Dermis lymphatic vessel endothelial cell (primary cell): ENCODE measurements at places on chromosomes 1 and 21. TPM values are rescaled to one million over a fixed set of nuclear protein-coding genes. Genes with fewer than 3 reads are reported as not detected.

The CELA3B gene
- 0.09 TPM in 1 of 2 replicates, not detected in the other for total RNA-seq

The HFM1 gene
- 0.11 and 0.69 TPM in 2 replicates for total RNA-seq

The ADGRL2 gene
- 5.8 and 6.7 TPM in 2 replicates for total RNA-seq

The CXADR gene
- 39.4 and 71.3 TPM in 2 replicates for total RNA-seq

The SAMD11 gene
- 0.17 and 0.22 TPM in 2 replicates for total RNA-seq

The VANGL2 gene
- total RNA-seq, result not detected in 2 replicates

The SHE gene
- total RNA-seq, result 118 and 128 TPM in 2 replicates

The ITGB2 gene
- 0.11 and 0.43 TPM in 2 replicates for total RNA-seq

The FCER1G gene
- 0.17 TPM in 1 of 2 replicates, not detected in the other for total RNA-seq

The FCN3 gene
- total RNA-seq, result not detected in 2 replicates

The S100A7 gene
- not detected in 2 replicates for total RNA-seq

The SPRR2E gene
- not detected in 2 replicates for total RNA-seq

The CDK11B gene
- total RNA-seq, result 7.0 and 9.7 TPM in 2 replicates

The ZNF687 gene
- total RNA-seq, result 7.1 and 10.3 TPM in 2 replicates

The LCE1A gene
- not detected in 2 replicates for total RNA-seq

The YOD1 gene
- total RNA-seq, result 6.7 and 8.2 TPM in 2 replicates

The GPR89B gene
- total RNA-seq, result 9.5 and 16.9 TPM in 2 replicates

The GNG4 gene
- total RNA-seq, result 0.33 and 0.43 TPM in 2 replicates

The G0S2 gene
- 0.33 TPM in 1 of 2 replicates, not detected in the other for total RNA-seq

The TMEM82 gene
- total RNA-seq, result not detected in 2 replicates

The PBX1 gene
- total RNA-seq, result 0.33 and 1.5 TPM in 2 replicates

The CR1L gene
- not detected in 2 replicates for total RNA-seq

The LCE2D gene
- not detected in 2 replicates for total RNA-seq

The SPATC1L gene
- 4.7 and 6.3 TPM in 2 replicates for total RNA-seq

The DPT gene
- total RNA-seq, result not detected in 2 replicates

The TFF3 gene
- total RNA-seq, result 163 and 275 TPM in 2 replicates

The RHBDL2 gene
- total RNA-seq, result not detected in 2 replicates

The SPRR3 gene
- total RNA-seq, result not detected in 2 replicates

The CORT gene
- 0.17 TPM in 1 of 2 replicates, not detected in the other for total RNA-seq

The BTG3 gene
- 10.0 and 13.2 TPM in 2 replicates for total RNA-seq

The PARK7 gene
- total RNA-seq, result 201 and 228 TPM in 2 replicates

The S100A12 gene
- not detected in 2 replicates for total RNA-seq

The DMRTA2 gene
- under 0.01 TPM in 1 of 2 replicates, not detected in the other for total RNA-seq

The LRRC38 gene
- 0.11 TPM in 1 of 2 replicates, not detected in the other for total RNA-seq
